ENCODE measurements at places on chromosomes 13 and 19.

GRCh38 chr19:45778010-45778661 lies 4.2 kb downstream of the DMPK start:
- peaks cover 30% of the 10 kb centered on the region for H3K36me3 ChIP-seq
- H3K4me3 ChIP-seq: no peak overlapping the region

DNA sequence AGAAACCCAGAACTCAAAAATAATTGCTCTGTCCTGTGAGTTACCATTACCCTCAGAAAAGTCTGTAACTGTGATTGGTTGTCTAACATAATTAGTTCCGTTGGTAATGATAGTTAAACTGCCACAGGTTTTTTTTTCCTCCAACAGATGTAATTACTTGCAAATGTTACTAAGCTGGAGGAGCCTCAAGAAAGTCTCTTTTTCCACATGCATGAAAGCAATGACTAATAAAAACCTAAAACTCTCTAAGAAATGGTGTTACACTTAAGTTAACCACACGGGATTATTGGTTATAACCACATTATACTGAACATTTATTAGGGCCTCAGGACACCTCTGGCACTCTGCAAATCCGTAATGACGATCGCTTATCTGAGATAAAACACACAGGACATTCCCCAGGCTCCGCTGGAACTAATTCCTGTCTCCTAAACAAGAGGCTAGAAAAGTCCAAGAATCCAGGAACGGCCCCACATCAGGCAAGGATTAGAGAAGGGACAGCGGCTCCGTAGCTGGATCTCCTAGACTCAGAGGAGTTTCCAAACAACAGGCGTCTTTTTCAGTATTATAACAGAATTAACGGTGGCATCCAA lies 753 bp downstream of the ZNF235 start:
- H3K4me1 ChIP-seq: peaks cover 10% of the 10 kb centered on the region
- peak; percentile 30 for DNase-seq
- no peaks in the 10 kb centered on the region for H3K27me3 ChIP-seq
- H3K4me3 ChIP-seq: peak overlapping the region; percentile 85

- no peak for DNase-seq
- H3K4me1 ChIP-seq: peaks cover 12% of the 10 kb centered on the region
- H3K27ac ChIP-seq: no peak overlapping the region
- H3K36me3 ChIP-seq: no peaks in the 10 kb centered on the region
- H3K4me3 ChIP-seq: no peak overlapping the region
Observed at GRCh38 chr13:100298691-100299090, 209.8 kb downstream of the PCCA start.

DNA sequence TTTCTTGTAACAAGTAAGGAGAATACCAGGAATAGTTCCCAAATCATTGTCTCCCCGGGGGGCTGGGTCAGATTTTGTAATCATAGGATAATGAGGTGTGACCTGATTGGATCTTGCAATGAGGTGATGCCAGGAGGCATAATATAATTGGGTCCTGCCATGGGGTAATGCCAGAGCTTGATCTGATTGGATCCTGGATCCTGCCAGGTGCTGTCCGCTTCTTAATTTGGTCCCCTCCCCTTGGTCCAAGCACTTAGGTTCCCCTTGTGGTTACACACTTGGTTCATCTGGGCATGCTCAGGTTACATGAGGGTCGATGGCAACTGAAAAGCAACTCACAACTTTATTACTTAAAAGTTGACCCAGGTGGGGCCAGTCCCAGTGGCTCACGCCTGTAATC lies 20.1 kb downstream of the RASL11A start:
- no peaks in the 10 kb centered on the region for H3K4me1 ChIP-seq
- no peak overlapping the region for H3K27ac ChIP-seq
- no peak overlapping the region for H3K4me3 ChIP-seq
- H3K36me3 ChIP-seq: no peaks in the 10 kb centered on the region

DNA sequence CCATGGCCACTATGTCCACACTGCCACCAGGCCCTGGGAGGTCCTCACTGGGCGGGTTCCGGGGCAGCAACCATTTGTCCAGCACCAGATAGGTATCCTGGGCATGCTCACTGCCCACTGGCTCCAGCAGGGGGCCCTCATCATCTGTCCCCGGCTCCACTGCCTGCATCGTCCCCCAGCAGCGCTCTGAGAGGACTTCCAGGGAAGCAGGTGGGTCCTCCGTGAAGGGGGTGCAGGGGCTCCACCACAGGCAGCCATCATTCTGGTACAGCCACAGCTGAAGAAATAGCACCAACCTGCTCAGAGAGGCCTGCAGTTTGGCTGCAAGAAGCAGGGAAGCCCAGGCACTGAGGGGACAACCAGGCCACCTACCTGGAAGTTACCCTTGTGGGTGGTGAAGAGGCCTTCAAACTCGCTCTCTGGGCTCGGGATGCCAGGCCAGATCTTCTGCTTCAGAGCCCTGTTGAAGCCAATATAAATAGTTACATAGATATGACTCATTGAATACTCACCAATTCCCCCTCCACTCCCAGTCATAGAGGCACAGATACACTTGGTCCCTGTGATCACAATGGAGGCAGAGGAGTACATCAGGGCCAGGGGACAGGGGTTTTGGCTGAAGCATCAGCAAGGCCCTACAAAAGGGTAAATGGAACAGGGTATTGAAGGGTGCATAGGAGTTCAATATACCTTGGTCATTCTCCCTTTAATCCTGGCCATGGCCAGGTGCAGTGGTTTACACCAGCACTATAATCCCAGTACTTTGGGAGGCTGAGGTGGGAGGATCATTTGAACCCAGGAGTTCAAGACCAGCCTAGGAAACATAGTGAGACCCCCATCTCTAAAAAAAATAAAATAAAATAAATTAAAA lies 4.1 kb downstream of the SWSAP1 start:
- H3K27me3 ChIP-seq: no peaks in the 10 kb centered on the region
- H3K4me3 ChIP-seq: no peak overlapping the region
- H3K36me3 ChIP-seq: no peaks in the 10 kb centered on the region
- peaks cover 6% of the 10 kb centered on the region for H3K4me1 ChIP-seq
- peak; percentile 45 for DNase-seq
- H3K27ac ChIP-seq: no peak overlapping the region

DNA sequence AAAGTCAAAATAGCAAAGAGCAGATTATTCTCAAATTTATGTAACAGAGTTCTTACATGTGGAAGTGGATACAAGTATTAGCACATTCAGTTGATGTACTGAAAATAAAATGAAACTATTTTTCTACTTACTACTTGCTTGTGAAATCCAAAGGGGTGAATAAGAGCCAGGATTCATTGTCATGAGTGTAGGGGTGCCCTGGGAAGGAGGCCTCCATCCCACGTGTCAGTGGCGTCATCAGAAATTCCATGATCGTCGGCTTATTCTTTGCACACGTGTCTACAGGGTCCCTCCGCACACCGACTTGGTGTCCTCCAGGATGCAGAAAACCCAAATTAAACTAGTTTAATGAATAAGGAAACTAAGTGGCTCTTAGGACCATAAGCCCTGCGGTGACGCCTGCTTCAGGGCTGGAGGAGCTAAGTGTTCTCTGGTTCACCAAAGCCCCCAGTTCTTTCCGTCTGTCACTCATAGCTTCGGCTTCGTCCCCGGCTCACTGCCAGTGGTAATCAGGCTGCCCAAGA lies 55.5 kb downstream of the IRS2 start:
- peaks cover 12% of the 10 kb centered on the region for H3K4me1 ChIP-seq
- H3K36me3 ChIP-seq: no peaks in the 10 kb centered on the region
- H3K27me3 ChIP-seq: no peaks in the 10 kb centered on the region
- no peak overlapping the region for H3K4me3 ChIP-seq

DNA sequence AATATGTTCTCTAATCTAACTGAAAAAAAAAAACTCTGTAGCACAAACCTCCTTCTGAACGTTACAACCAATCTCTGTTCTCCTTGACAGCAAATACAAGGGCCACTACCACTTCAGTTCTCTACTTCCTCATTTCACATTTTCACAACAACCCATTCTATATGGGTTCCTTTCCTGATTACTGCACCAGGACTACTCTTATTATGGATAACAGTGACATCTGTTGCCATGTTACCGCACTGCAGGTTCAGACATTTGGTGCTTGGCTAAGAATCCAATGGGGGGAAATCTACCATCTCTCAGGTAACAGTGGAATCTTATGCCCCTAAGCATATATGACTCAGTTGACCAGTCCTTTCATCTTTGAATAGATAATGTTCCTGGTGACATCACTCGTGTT lies 11.6 kb upstream of the FPR3 start:
- no peaks in the 10 kb centered on the region for H3K36me3 ChIP-seq
- no peak for DNase-seq
- H3K27me3 ChIP-seq: no peaks in the 10 kb centered on the region
- H3K27ac ChIP-seq: no peak overlapping the region
- H3K4me1 ChIP-seq: no peaks in the 10 kb centered on the region

DNA sequence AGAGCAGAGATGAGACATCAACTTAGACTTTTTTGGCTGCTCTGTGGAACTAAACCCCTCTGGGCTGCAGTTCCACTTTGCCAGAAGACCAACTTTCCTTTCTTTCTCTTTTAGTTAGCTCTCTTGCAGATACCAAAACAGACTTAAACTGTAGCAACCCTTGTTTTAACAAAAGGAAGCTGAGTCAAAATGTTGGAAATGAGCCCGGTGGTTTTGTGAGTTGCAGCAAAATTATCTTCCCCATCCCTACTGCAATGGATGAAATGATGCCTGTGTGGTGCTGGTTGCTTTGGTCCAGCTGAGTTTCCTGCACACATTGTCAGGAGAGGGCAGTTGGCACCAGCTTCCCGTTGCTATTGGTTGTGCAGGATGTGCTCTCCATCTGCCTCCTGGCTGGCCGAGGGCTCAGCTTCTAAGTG lies 115.3 kb downstream of the LRCH1 start:
- H3K4me3 ChIP-seq: no peak overlapping the region
- H3K4me1 ChIP-seq: peaks cover 52% of the 10 kb centered on the region
- H3K36me3 ChIP-seq: no peaks in the 10 kb centered on the region
- no peak for DNase-seq
